Left ventricle myocardium inferior (tissue), 1 donor: ENCODE measurements at places on chromosomes 13 and 19. TPM values are rescaled to one million over a fixed set of nuclear protein-coding genes. Genes with fewer than 3 reads are reported as not detected.

DNA sequence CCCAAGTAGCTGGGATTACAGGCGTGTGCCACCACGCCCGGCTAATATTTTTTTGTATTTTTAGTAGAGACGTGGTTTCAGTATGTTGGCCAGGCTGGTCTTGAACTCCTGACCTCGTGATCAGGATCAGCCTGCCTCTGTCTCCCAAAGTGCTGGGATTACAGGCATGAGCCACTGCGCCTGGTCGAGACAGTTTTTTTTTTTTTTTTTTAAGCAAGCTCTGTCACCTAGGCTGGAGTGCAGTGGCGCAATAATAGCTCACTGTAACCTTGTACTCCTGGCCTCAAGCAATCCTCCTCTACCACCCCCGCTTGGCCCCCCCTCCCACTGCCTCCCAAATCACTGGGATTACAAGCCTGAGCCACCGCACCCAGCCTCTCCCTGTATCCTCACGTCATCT is 6.4 kb upstream of the MAP2K7 start:
- no peak overlapping the region for H3K27ac ChIP-seq
- H3K4me1 ChIP-seq = no peaks in the 10 kb centered on the region
- no peak for DNase-seq

The EBI3 gene
- 0.49 TPM for total RNA-seq

The VPS36 gene
- 32.3 TPM for total RNA-seq

The LILRA1 gene
- 0.22 TPM for total RNA-seq

The LENG9 gene
- 1.7 TPM for total RNA-seq

- H3K36me3 ChIP-seq = no peaks in the 10 kb centered on the region
- H3K4me3 ChIP-seq = no peak overlapping the region
- H3K27ac ChIP-seq = peak overlapping the region; percentile 39
- no peaks in the 10 kb centered on the region for H3K27me3 ChIP-seq
- peaks cover 83% of the 10 kb centered on the region for H3K4me1 ChIP-seq
Measured at GRCh38 chr19:46907880-46908279, 47.1 kb downstream of the ARHGAP35 start.

The CYP4F2 gene
- total RNA-seq = not detected

DNA sequence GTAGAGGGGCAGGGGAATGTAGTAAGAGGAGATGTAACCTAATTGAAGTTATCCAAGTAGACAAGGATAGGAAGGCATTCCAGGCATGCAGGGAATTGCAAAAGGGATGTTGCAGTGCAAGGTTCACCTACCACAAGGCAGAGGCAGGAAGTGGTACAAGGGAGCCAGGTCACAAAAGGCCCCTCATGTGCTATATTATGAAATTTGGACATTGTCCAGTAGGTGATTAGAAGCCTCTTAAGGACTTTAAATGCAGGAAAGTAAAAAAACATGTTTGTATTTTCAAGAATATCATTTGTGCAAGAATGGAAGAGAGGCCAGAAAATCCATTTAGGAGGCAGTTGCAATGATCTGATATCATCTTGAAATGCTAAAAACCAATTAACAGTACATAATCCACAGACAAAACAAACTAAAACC is 111.4 kb downstream of the FRY start:
- peaks cover 27% of the 10 kb centered on the region for H3K4me1 ChIP-seq
- no peak for DNase-seq
- H3K36me3 ChIP-seq = peaks cover 18% of the 10 kb centered on the region
- H3K27ac ChIP-seq = no peak overlapping the region

DNA sequence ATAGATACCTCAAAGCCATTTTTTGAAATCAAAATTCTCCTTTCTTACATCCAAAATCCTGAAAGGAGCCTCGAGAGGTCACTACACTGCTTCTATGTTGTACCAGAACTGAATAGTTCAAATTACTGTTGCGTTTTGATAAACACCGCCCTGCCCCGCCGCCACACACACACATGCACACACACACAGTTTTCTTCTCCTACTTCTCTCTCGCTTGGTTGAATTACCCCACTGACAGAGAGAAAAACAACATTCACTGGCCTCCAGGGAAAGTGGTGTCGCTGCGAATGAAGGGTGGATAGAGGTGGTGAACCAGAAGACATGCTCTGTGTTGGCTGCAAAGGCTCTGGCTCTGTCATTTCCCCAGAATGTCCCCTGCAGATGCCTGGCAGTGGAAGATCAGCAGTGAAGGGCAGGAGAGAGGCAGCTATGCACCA is 183.4 kb upstream of the RFC3 start:
- peak overlapping the region; percentile 20 for H3K4me3 ChIP-seq
- H3K27me3 ChIP-seq = no peaks in the 10 kb centered on the region
- peak overlapping the region; percentile 57 for H3K27ac ChIP-seq
- no peak for DNase-seq

- no peaks in the 10 kb centered on the region for H3K4me1 ChIP-seq
- H3K27me3 ChIP-seq = no peaks in the 10 kb centered on the region
- H3K4me3 ChIP-seq = no peak overlapping the region
- no peak for DNase-seq
- no peaks in the 10 kb centered on the region for H3K36me3 ChIP-seq
Measured at GRCh38 chr13:44676534-44676933, 100.4 kb upstream of the TSC22D1 start.

- H3K27ac ChIP-seq = no peak within 1 kb of the TSS
- no peak for DNase-seq
- peaks cover 5% of the 10 kb centered on the region for H3K4me1 ChIP-seq
- H3K27me3 ChIP-seq = peaks cover 97% of the 10 kb centered on the region
Measured at GRCh38 chr19:39196860-39197562, at the start of gene NCCRP1. TSS of gene NCCRP1 (plus strand) at chr19:39196964. CDS start at chr19:39196983, 19 bp downstream.

The MEF2B gene
- 0.49 TPM for total RNA-seq

DNA sequence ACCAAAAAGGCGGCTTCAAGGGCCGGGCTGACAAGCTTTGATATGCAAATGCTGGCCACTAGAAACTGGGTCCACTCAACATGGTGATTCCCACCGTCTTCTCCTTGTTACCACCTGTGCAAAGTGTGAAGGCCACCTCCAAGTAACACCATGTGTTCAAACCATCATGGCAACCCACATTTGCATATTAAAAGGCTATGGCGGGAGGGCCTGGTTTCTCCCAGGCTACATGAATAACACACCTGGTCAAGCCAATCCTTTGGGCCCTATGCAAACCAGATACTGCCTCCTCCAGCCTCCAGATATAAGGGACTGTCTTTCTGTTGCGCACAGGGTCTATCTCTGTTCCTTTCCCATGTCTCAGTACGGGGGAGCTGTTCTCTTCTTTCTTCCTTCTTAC is 36.6 kb upstream of the ZSCAN5A start:
- H3K27me3 ChIP-seq = no peaks in the 10 kb centered on the region
- no peak overlapping the region for H3K27ac ChIP-seq
- no peak for DNase-seq

The ZNF607 gene
- 6.6 TPM for total RNA-seq

- H3K36me3 ChIP-seq = peaks cover 33% of the 10 kb centered on the region
- H3K4me3 ChIP-seq = no peak overlapping the region
- H3K4me1 ChIP-seq = peaks cover 63% of the 10 kb centered on the region
- no peaks in the 10 kb centered on the region for H3K27me3 ChIP-seq
- H3K27ac ChIP-seq = peak overlapping the region; percentile 40
Measured at GRCh38 chr19:3464587-3465235, 15.6 kb downstream of the SMIM24 start.

- H3K4me3 ChIP-seq = no peak overlapping the region
- peaks cover 50% of the 10 kb centered on the region for H3K36me3 ChIP-seq
- peak overlapping the region; percentile 75 for H3K27ac ChIP-seq
- H3K27me3 ChIP-seq = no peaks in the 10 kb centered on the region
- DNase-seq = no peak
Measured at GRCh38 chr19:40739871-40740703, 10.2 kb downstream of the ACTMAP start.

DNA sequence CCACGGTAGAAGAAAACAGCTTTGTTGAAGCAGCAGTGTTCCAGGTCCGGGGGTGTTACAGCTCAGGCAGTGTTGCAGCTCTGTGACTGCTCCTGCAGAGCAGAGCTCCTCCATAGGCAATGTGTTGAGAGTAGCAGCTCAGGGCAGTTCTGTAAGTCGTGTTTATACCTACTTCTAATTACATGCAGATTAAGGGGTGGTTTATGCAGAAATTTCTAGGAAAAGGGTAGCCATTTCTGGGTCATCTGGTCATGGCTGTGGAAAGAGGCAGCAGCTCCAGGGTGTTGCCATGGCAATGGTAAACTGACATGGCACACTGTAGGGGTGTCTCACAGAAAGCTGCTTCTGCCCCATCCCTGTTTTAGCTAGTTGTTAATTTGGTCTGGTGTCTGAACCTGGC is 316.4 kb downstream of the GPC5 start:
- no peak overlapping the region for H3K27ac ChIP-seq
- H3K4me1 ChIP-seq = no peaks in the 10 kb centered on the region
- H3K27me3 ChIP-seq = no peaks in the 10 kb centered on the region
- H3K36me3 ChIP-seq = no peaks in the 10 kb centered on the region

DNA sequence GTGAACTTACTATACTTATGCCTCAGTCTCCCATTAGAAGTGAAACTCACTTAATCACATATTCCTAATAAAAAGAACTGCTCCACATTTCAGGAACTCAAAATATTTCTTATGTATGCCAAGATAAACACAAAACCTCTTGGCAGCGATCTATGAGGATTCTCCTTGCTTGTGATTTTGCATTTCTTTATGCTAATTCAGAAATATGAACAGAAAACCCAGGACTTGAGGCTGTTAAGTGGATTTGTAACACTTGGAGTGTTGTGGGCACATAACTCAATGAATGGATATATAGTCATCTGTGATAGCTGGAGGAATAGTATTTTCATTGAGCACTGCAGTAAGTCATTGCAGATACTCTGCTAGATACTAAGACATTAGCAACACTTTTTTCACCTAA is 5.6 kb upstream of the KATNAL1 start:
- no peak for DNase-seq
- no peaks in the 10 kb centered on the region for H3K36me3 ChIP-seq
- H3K27me3 ChIP-seq = no peaks in the 10 kb centered on the region
- H3K4me3 ChIP-seq = no peak overlapping the region

The ZNF816 gene
- total RNA-seq = 5.9 TPM

The MAST1 gene
- not detected for total RNA-seq

- DNase-seq = no peak
- peaks cover 13% of the 10 kb centered on the region for H3K36me3 ChIP-seq
- no peaks in the 10 kb centered on the region for H3K4me1 ChIP-seq
- no peaks in the 10 kb centered on the region for H3K27me3 ChIP-seq
- no peak overlapping the region for H3K27ac ChIP-seq
Measured at GRCh38 chr13:20682061-20682460, 21.4 kb upstream of the IL17D start.

DNA sequence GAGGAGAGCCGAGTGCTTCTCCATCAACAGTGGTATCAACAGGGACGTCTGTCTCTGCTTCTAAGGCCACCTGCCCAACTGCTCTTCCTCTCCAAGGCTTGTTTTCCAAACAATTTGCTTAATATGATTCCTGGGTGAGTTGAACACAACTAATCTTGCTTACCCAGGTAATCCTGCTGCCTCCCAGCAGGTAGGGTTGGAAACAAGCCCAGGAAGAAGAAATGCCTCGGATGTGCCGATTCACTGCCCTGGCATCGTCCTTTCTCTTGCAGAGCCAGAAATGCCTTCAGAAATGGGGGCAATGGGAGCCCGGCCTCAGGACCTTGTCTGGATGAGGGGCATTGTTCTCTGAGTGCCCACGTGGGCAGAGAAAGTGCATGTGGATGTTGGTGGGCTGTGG is 51.9 kb upstream of the C1QTNF9B start:
- no peak for DNase-seq
- H3K4me3 ChIP-seq = no peak overlapping the region
- no peaks in the 10 kb centered on the region for H3K4me1 ChIP-seq
- no peaks in the 10 kb centered on the region for H3K36me3 ChIP-seq
- H3K27me3 ChIP-seq = peaks cover 34% of the 10 kb centered on the region

The CACNA1A gene
- 0.44 TPM for total RNA-seq

The ETV2 gene
- total RNA-seq = 0.33 TPM

- H3K27me3 ChIP-seq = no peaks in the 10 kb centered on the region
- H3K4me3 ChIP-seq = peak overlapping the region; percentile 84
- DNase-seq = no peak
- peak overlapping the region; percentile 86 for H3K27ac ChIP-seq
Measured at GRCh38 chr19:18435842-18436670, 1.9 kb downstream of the ISYNA1 start.

GRCh38 chr13:110158226-110158625 is 148.7 kb downstream of the COL4A1 start:
- H3K4me3 ChIP-seq = no peak overlapping the region
- H3K4me1 ChIP-seq = peaks cover 25% of the 10 kb centered on the region
- peaks cover 97% of the 10 kb centered on the region for H3K36me3 ChIP-seq
- DNase-seq = no peak
- H3K27ac ChIP-seq = peak overlapping the region; percentile 56
- H3K27me3 ChIP-seq = no peaks in the 10 kb centered on the region

DNA sequence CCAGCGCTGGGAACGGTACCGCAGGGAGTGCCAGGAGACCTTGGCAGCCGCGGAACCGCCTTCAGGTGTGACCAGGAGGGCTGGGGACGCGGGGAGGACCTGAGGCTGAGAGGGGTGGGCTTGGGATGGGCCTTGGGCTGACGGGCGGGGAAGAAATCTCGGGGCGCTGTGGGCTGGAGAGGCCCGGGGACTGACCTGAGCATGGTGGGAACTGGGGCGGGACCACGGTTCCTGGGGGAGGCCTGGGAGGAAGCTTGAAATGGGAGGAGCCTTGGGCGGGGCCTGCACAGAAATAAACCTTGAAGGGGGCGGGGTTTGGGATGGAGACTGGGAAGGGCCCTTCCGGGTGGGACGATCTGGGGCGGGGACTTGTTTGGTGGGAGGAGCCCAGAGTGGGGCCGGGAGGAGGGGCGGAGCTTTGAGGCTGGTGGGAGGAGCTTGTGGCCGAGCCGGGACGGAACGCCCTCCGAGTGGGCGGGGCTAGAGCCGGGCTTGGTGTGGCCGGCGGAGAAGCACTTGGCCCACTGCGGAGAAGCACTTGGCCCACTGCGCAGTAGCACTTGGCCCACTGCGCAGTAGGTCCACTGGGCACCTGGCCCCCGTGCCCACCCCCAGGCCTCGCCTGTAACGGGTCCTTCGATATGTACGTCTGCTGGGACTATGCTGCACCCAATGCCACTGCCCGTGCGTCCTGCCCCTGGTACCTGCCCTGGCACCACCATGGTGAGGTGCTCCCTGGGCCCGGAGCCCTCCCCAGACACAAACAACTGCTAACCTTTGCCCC is 2.8 kb downstream of the GIPR start:
- no peaks in the 10 kb centered on the region for H3K36me3 ChIP-seq
- H3K4me3 ChIP-seq = peak overlapping the region; percentile 11
- H3K27me3 ChIP-seq = peaks cover 87% of the 10 kb centered on the region
- peak; percentile 45 for DNase-seq
- peaks cover 21% of the 10 kb centered on the region for H3K4me1 ChIP-seq

DNA sequence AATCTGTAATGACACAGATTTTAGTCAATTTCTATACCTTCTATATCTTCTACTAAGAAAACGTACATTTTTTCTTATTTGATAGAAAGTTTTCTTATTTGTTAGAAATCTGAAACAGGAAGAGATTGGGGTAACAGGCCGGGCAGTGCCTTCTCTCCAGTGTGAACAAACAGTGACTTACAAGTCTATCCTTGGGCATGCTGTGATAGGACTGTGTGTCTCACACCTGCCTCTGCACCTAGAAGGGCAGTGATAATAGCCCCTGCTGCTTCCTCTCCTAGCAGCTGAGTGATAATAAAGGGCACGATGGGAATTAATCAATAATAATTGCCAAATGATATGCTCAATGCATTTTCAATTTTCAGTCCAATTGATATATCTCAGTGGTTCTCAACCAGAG is 1.4 kb downstream of the TMEM272 start:
- H3K4me1 ChIP-seq = peaks cover 14% of the 10 kb centered on the region
- DNase-seq = no peak
- no peak overlapping the region for H3K27ac ChIP-seq
- H3K36me3 ChIP-seq = no peaks in the 10 kb centered on the region
- no peaks in the 10 kb centered on the region for H3K27me3 ChIP-seq

The URAD gene
- total RNA-seq = not detected
